ENCODE measurements at places on chromosomes 16 and 17. TPM values are rescaled to one million over a fixed set of nuclear protein-coding genes. Genes with fewer than 3 reads are reported as not detected.

DNA sequence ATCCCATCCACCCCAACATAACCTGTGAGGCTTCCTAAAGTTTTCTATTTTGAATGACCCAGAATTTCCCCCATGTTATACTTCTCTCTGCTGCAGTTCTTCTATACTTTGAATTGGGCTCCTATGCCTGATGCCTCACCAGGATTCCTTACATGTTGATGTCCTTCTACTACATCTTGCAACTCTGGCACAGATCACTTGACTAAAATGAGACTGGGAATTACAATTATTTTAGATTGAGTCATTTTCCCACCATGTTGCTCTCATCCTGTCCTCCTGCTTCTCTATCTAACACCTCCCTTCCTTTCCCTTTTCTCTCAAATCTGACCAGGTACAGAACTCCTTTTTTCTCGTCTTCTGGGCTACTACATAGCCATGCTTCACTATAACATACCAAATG lies 314.0 kb upstream of the KCNJ16 start:
- no peaks in the 10 kb centered on the region for H3K27me3 ChIP-seq
- no peaks in the 10 kb centered on the region for H3K36me3 ChIP-seq
- no peak for DNase-seq

DNA sequence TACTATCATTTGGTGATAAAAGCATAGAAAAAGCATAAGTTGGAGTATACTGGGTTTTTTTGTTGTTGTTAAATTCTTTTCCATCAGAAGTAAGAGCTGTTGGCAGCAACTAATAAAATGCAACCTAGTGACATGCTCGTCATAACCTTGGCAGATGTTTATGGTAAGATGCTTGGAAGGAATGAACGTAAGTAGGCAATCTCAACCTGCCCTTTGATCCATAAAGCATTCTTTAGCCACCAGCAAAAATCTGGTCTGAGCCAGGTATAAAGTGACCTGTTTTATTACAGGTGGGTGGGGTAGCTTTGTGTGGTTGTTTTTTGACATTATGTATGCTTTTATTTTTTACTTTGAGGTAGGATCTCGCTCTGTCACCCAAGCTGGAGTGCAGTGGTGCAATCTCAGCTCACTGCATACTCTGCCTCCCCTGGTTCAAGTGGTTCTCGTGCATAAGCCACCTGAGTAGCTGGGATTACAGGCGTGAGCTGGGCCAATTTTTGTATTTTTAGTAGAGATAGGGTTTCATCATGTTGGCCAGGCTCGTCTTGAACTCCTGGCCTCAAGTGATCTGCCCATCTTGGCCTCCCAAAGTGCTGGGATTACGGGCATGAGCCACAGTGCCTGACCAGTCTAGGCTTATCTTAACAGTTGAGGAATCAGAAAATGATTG lies 22.0 kb downstream of the WSB1 start:
- H3K27ac ChIP-seq: no peak overlapping the region
- H3K4me3 ChIP-seq: no peak overlapping the region
- H3K27me3 ChIP-seq: no peaks in the 10 kb centered on the region
- no peaks in the 10 kb centered on the region for H3K4me1 ChIP-seq
- peaks cover 26% of the 10 kb centered on the region for H3K36me3 ChIP-seq
- DNase-seq: no peak

DNA sequence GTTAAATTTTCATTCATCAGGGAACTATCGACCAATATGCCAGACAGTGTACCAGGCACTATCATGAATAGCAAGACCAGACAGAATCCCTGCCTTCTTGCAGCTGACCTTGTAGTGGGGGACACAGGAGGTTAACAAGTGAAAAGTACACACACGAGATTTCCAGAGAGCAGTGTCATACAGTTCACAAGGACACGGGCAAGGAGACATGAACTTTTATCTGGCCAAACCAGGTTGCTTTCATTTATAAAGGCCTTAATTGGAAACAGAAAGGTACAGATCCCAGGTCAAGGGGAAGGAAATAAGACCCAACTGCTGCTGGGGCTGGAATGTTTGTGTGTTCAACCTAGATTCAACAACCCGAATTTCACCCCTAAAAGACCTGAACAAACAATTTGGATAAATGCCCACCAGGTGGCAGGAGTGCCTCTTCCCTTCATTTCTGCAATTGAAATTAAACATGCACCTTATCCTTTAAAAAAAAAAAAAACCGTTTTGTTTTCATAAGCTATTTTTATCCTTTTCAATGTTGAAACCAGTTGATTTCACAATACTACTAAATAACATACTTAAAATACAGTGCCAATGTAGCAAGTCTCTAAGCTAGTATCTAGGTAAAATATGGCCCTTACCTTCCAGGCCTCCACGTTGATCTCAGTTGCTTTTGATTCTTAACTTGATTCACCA lies 65.9 kb downstream of the EMP2 start:
- DNase-seq: peak; percentile 38
- no peaks in the 10 kb centered on the region for H3K27me3 ChIP-seq
- H3K27ac ChIP-seq: no peak overlapping the region

DNA sequence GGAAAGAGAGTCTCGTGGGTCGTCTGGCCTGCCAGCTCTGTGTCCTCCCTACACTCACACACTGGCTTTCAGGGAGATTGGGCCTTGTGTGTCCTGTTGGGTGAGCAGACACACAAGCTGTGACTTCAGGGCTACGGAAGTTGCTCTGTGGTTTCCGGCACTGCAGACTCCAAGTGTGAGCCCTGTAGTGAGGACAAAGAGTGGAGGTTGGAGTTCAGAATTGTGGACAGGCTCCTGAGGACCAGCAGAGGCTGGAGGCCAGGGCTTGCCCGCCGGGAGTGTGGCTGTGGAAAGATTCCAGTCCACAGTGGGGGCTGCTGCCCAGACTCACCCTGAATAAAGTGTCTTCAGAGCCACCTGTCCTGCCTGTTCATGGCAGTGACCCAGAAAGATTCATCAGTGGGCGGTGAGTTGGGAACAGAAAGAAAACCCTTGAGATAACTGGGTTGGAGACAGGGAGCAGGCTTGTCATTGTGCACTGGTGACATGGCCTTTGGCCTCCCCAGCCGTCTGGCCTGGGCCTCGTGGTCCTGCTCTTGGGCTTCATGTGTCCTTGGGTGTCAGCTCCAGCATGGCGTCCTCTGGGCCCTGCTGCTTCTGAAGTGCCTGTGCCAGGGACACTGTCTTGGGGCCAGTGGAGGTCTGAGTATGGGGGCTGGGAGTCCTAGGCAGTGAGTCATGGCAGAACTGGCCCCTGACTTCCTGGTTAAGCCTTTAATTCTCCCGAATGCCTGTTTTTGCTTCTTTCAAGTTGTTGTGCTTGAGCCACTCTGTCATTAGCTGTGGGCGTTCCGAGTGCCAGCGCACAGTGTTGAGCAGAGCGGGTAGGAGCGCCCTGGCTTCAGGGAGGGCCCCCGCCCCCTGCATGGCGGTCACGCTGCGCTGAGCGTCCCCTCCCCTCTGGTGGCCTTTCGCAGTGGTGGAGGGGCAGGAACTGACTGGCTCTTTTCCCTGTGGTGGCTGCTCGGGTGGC lies 19.9 kb upstream of the ZNF750 start:
- H3K4me1 ChIP-seq: peaks cover 17% of the 10 kb centered on the region
- DNase-seq: no peak

Gene DHRS7C
- total RNA-seq: not detected

Gene HSF5
- not detected for total RNA-seq

GRCh38 chr17:28744104-28744971 lies 527 bp downstream of the TRAF4 start:
- peak overlapping the region; percentile 99 for H3K4me3 ChIP-seq
- DNase-seq: no peak
- peak overlapping the region; percentile 99 for H3K27ac ChIP-seq
- H3K4me1 ChIP-seq: peaks cover 48% of the 10 kb centered on the region
- no peaks in the 10 kb centered on the region for H3K36me3 ChIP-seq
- H3K27me3 ChIP-seq: no peaks in the 10 kb centered on the region

- DNase-seq: no peak
- no peaks in the 10 kb centered on the region for H3K36me3 ChIP-seq
- H3K27me3 ChIP-seq: no peaks in the 10 kb centered on the region
- no peaks in the 10 kb centered on the region for H3K4me1 ChIP-seq
- H3K27ac ChIP-seq: no peak overlapping the region
- no peak overlapping the region for H3K4me3 ChIP-seq
These were observed 19.2 kb upstream of the SSTR2 start for GRCh38 chr17:73145641-73146040.

- DNase-seq: no peak
- H3K4me1 ChIP-seq: no peaks in the 10 kb centered on the region
- H3K36me3 ChIP-seq: no peaks in the 10 kb centered on the region
- H3K27me3 ChIP-seq: no peaks in the 10 kb centered on the region
- H3K27ac ChIP-seq: no peak overlapping the region
These were observed 15.5 kb downstream of the MYH10 start for GRCh38 chr17:8614988-8615387.

DNA sequence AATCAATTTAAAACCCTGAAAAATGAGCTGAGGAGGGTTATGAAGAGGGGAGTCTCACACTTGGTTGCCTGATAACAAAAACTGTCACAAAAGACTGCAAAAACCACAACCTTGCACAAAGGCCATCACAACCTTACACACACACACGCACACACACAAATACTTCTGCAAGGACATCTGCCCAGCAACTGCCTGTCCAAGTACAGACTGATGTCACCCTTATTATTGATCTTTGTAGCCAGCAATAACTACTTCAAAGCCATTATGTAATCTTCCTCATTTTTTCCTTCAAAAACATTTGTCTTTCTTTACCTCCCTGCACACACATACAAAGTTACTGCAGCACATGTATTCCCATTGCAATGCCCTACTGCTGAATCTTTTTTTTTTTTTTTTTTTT lies 253.2 kb upstream of the HSBP1 start:
- no peak for DNase-seq
- H3K4me3 ChIP-seq: no peak overlapping the region
- no peaks in the 10 kb centered on the region for H3K36me3 ChIP-seq
- no peaks in the 10 kb centered on the region for H3K27me3 ChIP-seq

Gene CTF1
- total RNA-seq: 2.9 TPM

GRCh38 chr17:13024526-13025257 lies 6.9 kb upstream of the ELAC2 start:
- no peak overlapping the region for H3K27ac ChIP-seq
- H3K27me3 ChIP-seq: no peaks in the 10 kb centered on the region
- H3K36me3 ChIP-seq: no peaks in the 10 kb centered on the region
- peak; percentile 50 for DNase-seq

DNA sequence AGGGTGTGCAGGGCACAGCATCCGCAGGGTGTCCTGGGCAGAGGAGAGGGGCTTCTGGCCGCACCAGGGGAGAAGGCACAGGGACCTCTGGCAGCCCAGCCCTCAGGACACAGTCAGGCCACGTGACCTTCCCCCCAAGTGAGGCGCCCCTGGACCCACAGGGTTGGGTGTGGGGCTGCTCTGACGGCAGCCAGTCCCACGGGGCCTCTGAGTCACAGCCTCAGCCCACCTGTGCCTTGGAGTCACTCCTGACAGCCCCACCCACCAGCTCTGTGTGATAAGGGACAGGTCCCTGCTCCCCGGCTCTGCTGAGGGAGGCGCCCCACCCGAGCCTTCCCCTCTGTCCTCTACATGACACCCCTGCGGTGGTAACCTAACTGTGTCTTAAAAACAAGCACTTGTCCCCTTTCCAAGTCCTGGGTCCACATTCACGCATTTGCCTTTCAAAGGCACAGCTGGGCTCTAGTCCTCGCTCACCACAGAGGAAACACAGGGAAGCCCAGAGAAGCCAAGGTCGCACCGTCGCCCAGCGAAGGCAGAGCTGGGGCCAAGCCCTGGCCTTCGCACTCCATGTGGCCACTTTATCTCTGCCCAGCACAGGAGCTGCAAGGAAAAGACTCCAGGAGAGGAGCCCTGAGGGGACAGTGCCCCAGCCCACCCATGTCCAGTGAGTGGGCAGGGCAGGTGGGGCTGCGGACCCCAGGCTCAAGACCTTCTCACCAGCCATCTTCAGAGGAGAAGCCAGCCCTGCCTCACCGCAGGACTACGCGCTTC lies 5.1 kb upstream of the NPTX1 start:
- H3K4me1 ChIP-seq: no peaks in the 10 kb centered on the region
- H3K27ac ChIP-seq: no peak overlapping the region
- no peaks in the 10 kb centered on the region for H3K36me3 ChIP-seq
- DNase-seq: no peak
- H3K27me3 ChIP-seq: peaks cover 2% of the 10 kb centered on the region

Gene CCL11
- not detected for total RNA-seq

DNA sequence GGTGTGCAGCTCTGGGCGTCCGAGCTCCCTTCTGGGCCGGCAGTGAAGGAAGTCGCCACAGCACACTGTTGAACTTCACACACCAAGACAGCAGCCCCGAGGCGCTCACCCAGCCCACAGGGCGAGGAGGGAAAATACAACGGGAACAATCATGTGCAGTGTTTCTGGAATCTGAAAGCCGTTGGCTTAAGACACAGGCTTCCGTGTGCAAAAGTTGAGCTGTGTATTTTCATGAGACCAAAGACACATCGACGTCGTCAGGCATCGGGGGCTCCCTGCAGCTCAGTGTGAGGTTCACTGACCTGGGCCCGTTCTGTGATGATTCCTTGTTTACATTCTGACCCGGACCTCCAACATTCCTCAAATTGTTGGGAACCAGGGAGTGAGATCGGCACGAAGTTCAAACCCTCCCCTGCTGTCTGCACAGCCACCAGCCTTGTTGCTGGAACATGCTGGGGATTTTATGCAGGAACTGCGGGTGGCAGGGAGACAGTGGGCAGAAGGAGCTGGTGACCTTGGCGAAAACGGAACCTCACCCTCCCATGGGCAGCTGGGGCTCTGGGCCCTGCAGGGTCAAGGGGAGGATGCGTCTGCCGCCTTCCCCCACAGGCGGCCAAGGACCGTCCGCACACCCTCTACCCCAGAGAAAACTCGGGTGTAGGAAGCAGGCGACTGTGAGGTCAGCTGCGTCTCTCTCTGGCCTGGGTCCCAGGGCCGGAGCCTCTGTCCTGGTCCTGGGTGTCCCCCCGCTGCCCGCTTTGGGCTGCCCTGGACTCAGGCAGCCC lies 72.2 kb downstream of the METRNL start:
- no peaks in the 10 kb centered on the region for H3K36me3 ChIP-seq
- H3K27me3 ChIP-seq: peaks cover 5% of the 10 kb centered on the region

Gene MXRA7
- total RNA-seq: 77.9 TPM

DNA sequence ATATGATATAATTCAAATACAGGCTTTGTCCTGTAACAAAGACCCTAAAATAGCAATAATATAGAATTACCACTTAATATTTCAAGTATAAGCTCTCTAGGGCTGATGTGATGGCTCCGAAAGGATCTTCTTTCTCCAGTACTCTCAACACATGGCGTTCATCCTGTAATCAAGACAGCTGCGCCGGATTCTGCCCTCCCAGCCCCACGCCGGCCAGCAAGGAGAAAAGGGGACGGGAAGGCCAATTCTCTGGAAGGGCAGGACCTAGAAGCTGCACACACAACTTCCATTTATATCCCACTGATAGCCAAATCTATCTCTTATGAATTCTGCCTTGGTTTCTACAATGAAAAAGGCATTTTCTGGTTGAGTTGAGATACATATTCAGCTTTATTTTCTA lies 32.0 kb downstream of the CCDC182 start:
- no peak overlapping the region for H3K4me3 ChIP-seq
- H3K36me3 ChIP-seq: no peaks in the 10 kb centered on the region
- peaks cover 60% of the 10 kb centered on the region for H3K27me3 ChIP-seq
- no peaks in the 10 kb centered on the region for H3K4me1 ChIP-seq
- H3K27ac ChIP-seq: no peak overlapping the region
- no peak for DNase-seq

All from Panc1 (cell line).